ENCODE measurements at places on chromosomes 13 and 19.

GRCh38 chr13:113656003-113656588 lies 1.9 kb downstream of the ATP4B start:
- no peak for DNase-seq

DNA sequence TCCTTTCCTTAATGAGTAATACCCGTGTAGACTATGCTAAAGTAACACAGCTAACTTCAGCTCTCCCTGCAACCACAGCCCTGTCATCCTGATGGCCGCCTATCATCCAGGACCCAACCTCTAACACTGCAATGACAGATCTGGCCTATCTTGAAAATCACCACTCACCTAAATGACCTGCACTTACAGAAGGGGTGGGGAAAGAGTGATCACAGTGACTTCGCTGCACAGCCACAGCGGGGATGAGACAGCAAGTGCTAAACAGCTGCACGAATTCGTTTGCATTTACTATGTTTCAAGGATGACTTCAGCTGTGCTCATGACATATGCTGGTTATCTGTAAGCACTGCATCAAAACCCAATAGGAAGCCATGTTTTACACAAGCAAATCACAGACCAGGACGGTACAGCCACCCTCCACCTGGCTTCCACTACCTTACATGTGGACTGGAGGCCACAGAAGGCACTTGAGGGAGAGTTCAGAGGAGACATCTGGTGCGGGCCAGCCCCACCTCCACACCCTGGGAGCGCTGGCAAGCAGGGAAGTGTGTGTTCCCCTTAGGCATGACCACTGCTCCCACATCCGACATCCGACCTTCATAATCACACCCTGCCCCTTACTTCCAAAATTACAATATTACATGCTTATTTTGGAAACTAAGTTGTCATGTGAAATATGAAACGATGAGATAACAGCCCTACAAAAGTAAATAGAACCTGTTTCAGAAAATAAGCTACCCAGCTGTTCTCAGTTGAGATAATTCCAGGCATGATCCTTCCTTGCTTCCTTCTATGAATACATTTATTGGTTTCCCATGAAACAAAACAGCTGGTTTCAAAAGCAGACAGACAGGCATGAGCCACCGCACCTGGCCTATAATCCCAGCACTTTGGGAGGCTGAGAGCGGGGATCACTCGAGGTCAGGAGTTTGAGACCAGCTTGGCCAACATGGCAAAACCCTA lies 95.7 kb downstream of the STK24 start:
- no peak for DNase-seq

- DNase-seq = no peak
These were observed 1528.2 kb downstream of the EFNB2 start for GRCh38 chr13:105007166-105007808.

DNA sequence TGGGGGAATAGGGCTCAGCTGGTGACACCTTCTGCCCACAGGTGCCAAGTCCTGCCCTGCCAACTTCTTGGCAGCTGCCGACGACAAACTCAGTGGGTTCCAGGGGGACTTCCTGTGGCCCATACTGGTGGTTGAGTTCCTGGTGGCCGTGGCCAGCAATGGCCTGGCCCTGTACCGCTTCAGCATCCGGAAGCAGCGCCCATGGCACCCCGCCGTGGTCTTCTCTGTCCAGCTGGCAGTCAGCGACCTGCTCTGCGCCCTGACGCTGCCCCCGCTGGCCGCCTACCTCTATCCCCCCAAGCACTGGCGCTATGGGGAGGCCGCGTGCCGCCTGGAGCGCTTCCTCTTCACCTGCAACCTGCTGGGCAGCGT lies 2.1 kb downstream of the P2RY11 start:
- no peak for DNase-seq

DNA sequence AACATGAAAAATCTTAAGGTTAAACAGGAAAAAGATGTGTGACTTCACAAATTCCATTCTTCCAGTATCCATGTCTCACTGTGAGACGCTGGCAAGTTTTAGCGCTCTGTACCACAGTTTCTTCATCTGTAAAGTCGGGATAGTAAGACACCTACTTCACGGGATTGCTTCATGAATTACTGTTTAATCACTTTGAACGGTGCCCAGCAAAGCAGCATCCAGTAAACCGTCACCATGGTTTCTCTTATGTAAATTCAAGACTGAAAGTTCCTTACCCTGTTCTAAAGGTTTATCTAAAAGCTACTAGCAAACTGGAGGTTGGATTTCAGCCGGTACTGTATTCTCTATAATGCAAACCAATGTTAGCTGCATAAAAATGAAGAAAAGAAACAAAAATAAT lies 53.5 kb downstream of the KATNAL1 start:
- no peak for DNase-seq

GRCh38 chr19:30175987-30176386 lies 196.2 kb upstream of the ZNF536 start:
- DNase-seq = no peak

GRCh38 chr13:71806886-71807285 lies 60.1 kb downstream of the DACH1 start:
- DNase-seq = no peak

DNA sequence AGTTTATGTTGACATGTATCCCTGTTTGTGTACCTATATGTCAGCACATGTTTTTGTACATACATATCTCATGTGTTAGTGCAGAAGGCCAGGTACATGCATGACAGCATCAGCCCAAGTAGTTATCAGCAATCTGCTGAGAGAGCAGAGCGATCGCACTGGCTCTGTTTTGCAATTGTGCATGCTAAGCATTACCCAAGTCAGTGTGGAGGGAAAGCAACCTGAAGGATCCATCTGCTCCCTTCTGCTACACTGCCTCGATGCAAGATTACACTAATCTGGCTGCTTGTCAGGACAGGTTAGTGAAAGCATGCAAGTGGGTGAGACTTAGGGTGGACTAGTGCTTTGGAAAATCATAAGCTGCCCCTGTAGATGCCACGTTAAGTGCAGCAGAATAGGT lies 211.8 kb downstream of the PCCA start:
- no peak for DNase-seq

- no peak for DNase-seq
These were observed 6.2 kb downstream of the ZNF709 start for GRCh38 chr19:12478234-12478941.

DNA sequence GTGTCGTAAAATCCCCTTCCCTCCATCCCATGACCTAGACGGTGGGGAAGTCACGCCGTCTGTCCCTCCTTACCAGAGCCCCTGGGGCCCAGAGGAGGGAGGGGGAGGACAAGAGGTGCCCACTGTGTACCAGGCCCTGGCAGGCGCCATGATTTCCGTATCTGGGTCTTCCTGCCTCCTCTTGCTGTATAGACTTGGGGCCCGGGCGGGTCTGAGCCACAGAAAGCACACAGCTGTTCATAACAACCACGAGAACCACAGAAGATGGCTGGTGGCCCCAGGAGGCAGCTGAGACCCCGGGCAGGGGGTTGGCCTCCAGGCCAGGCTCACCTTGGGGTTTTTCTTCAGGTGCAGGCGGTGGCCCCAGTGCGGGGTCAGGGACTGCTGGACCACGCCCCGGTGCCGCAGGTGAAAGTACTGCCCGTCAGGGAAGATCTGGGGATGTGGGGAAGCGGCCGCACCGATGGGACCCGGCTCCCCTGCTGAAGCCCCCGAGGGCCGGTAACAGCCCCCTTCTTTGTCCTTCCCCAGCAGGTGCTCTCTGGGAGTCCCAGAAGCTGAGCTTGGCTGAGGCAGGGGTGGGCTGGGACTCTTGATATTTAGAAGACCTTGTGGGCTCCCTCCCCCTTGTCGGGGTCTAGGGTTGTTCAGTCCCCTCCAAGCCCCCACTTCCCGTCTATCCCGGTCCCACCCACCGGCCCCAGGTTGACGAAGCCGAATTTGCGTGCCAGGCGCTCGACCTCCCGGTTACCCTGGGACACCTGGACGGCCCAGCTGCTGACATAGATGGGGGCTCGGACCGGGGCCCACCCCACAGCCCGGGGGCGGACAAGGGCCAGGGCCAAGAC lies 463 bp downstream of the PCSK4 start:
- DNase-seq = no peak

GRCh38 chr13:33218426-33218825 lies 67.1 kb downstream of the STARD13 start:
- no peak for DNase-seq

- no peak for DNase-seq
These were observed 4.8 kb downstream of the TSHZ3 start for GRCh38 chr19:31344403-31344802.

DNA sequence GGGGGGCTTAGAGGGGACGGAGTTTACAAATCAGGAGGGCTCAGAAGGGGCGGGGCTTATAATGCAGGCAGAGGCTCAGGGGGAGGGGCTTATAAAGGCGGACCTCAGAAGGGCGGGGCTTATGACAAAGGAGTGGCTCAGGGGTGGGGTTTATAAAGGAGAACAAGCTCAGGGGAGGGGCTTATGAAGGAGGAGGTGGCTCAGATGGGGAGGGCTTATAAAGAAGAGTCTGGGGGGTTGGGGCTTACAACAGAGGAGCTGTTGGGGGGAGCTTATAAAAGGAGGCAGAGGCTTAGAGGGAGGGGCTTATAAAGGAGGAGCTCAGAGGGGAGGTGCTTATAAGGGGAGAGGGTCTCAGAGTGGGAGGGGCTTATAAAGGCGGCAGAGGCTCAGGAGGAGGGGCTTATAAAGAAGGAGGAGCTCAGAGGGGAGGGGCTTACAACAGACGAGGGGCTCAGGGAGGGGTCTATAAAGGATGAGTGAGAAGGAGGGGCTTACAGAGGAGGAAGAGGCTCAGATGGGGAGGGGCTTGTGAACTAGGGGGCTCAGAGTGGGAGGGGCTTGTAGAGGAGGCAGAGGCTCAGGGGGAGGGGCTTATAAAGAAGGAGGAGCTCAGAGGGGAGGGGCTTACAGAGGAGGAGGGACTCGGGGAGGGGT lies 1.0 kb downstream of the SMIM24 start:
- DNase-seq = peak; percentile 36

DNA sequence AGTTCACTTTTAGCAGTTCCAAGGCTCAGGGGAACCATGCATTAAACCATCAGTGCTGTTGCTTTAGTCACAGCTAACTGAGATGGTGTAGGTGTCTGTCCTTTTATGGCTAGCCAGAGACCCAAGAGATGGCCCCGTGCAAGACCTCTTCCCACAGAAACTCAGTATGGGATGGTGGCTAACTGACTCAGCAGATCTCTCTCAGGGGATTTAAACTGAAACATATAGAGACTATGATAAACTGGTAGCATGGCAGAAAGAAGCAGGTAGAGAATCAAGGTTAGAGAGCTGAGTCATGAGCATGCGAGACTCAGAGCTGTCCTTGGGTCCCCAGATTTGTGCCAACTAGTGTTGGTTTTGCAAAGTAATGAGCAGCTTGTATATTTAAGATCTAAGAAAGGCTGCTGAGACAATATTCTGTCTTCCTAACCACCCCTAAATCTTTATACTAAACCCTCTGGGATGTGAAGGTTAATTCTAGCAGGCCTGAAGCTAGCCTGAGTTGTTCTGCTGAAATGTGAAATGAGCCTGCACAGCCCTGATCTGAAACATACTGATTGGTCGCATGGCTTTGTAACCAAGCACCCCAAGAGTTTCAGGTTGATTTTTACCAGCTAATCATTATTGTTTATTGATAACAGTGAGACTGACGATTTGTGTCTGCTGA lies 6.5 kb upstream of the SCEL start:
- DNase-seq = no peak

DNA sequence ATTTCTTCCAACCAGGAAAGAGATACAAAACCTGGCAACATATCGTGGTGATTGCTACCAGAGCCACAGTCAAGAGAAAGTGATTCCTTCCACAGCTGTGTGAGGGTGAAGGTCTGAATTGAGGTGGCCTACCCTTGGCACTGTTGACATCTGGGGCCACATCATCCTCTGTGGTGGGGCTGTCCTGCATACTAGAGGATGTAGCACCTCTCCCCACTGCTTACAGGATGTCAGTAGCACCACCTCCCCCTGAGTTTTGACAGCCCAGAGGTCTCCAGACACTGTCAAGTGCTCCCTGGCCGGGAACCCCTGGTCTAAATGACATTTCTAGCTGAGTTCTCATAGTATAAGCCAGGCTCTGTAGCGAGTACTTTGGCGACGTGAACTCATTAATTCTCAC lies 15.5 kb downstream of the PTGER1 start:
- no peak for DNase-seq

DNA sequence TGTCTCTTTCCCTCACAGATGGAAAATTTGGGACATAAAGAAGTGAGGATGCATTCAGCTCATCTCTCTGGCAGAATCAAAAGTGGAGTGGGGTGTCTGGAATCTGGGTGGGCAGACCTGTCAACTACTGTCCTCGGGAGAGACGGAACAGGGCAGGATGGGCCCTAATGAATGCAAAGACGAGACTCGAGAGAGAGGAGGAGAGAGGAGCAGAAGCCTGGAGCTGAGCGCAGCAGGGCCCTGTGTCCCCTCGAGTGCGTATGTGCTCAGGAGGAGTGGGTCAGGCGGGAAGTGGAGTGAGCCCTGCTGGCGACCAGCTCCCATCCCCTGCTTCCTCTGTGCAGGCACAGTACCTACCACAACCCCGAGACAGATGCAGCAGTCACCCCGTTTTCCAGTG lies 78.9 kb downstream of the TEX29 start:
- DNase-seq = no peak

DNA sequence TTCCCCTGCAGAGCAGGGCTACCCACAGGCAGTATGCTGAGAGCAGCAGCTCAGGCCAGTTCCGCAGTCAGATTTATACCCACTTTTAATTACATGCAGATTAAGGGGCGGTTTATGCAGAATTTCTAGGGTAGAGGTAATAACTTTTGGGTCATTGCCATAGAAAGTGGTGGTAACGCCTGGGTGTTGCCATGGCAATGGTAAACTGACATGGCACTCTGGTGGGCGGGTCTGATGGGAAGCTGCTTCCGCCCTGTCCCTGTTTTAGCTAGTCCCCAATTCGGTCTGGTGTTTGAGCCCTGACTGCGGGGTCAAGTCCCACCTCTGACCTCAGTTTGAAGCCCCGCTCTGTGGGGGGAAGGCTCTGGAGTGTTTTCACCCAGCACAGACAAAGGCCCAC lies 141.1 kb upstream of the VSTM2B start:
- no peak for DNase-seq

DNA sequence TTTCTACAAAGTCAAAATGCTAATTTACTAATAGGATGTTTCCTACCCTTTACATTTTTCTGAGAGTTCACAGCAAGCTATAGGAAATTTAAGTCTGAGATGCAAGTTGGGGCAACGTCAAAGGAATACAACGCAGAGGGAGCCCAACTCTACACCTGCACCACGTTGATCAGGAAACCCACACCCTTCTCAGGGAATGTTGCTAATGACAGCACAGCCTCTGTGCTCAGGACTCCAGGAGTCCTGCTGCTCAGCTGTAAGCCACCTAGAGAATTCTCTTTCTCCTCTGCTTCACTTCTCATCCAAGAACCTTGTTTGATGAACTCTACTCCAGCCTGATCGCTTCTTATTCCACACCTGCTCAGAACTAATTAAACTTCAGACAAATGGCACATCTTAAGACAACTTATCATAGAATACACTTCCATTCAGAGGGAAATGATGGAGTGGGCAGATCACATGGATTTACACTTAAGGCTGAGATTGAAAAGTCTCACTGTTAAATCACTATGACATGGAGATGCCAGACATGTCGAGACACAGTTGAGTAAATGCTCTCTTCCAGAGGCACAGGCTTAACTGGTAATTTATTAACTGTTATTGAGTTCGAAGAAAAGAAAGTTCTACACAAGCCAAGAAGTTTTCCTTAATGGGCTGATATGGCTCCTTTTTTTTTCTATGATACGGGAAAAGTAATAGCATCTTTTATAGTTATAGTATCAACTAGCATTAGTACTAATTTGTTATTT lies 811.6 kb upstream of the ARGLU1 start:
- DNase-seq = no peak

- DNase-seq = peak; percentile 36
These were observed 44.8 kb downstream of the USP12 start for GRCh38 chr13:27126859-27127258.

- peak; percentile 67 for DNase-seq
These were observed 154.4 kb downstream of the GGACT start for GRCh38 chr13:100434010-100434763.

GRCh38 chr19:54426291-54426931 lies 11.1 kb downstream of the TTYH1 start:
- DNase-seq = no peak

Data from T-helper 2 cell (primary cell).